ENCODE measurements at places on chromosomes 2 and 18.

GRCh38 chr2:168039881-168040280 is 207.5 kb downstream of the STK39 start:
- no peak for DNase-seq

DNA sequence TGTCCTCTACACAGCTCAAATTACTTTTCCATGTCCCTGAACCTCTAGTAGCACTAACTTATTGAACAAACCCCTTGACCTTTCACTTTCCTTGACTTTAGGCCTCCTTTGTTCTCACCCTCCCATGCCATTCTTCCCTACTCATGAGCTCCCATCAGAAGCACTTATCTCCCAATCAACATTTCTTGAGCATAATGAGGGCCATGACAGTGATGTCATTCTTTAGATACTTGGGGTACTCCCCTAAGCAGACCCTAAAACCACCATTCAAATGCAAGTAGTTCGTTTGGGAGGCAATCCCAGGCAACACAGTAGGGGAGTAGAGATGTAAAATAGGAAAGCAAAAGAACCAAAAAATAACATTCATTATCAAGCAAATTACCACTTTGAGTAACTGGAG is 115.9 kb upstream of the ARHGAP28 start:
- DNase-seq = no peak

DNA sequence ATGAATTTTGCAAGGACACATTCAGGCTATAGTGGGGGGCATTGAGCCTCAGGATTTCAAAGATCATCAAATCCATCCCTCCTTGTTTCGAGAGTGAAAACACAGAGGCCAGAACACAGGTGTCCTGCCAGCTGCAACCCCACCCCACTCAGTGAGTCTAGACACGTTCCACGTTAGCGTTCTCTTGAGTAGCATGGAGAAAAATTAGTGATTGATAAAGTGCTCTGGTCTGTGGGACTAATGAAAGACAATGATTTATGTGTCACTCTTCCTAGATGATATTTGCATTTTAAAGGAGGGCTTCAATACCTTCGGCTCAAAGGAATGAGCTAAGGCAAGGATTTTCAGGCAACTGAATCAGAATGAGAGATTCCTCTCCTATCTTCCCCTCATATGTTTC is 43.8 kb downstream of the SLC4A3 start:
- DNase-seq = no peak

- no peak for DNase-seq
Observed at GRCh38 chr2:74428675-74429074, 7.1 kb downstream of the WDR54 start.

DNA sequence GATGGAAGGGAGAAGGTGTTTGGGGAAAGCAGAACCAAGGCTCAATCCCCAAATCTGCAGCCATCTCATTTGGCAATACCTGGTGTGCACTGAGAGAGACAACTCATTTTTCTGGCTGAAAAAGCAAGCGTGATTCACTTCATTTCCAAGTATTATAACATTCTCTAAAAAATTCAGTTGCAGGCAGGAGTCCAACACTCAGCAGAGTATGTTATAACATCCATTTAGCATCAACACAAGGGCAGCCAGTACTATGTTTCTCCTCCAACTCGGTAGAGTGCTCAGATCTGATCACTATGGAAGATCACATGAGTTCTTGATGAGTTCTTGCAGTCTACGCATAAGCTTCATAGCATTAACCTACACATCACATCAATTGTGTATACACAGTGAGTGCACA is 99.4 kb upstream of the PID1 start:
- no peak for DNase-seq

DNA sequence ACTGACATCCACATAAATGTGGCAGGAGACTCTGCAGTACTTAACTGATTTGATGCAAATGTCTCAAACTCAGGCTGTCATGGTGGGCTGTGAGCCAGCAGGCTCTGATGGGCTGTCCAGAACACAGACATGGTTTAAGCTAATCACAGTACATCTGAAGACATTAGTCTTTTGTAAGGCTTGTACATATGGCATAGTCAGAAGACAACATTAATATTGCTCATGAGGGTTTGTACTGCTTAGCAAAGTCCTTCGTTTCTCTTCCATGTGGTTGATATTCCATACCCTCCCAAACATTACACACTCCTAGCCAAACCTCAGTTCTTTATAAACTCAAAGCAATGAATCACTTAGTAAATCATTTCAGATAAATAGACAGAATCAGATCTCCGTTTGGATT is 330.6 kb downstream of the RND3 start:
- DNase-seq = no peak

DNA sequence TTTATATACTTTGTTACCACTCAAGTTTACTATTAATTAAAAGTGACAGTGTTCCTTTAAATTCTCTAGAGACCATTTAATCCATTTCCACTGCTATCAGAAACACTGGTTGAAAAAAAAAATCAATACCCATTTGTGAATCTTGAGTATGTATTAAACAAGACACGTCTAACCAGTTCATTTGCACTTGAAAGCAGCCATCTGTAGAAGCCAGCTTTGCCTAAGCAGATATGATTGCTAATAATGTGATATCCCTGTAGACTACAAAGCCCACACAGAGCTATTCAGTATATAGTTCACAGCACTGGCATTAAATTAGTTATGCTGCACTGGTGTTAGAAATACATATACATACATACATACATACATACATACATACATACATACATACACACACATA is 111.8 kb upstream of the SP3 start:
- DNase-seq = no peak

DNA sequence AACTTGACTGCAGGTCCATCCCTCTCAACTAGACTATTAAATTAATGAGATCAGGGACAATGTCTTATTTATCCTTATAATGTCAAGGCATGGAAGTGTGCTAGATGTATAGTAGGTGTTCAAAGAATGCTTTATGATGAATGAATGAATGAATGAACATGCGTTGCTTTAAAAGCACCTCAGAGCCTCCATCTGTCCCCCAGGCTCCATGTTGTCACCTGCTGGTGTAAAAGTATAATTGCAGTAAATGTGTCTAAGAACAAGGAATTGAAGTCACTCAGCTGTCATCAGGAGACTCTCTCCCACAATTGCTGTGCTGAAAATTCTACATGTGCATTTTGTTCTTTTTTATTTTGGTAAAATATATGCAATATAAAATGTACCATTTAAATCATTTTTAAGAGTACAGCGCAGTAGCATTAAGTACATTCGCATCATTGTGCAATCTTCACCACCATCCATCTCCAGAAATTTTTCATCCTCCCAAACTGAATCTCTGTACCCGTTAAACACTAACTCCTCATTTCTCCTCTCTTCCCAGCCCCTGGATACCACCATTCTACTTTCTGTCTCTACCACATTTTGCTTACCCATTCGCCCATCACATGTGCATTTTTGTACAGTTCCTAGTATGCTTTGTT is 52.6 kb downstream of the GNAL start:
- no peak for DNase-seq

GRCh38 chr2:117858892-117859531 is 44.5 kb downstream of the DDX18 start:
- DNase-seq = no peak

DNA sequence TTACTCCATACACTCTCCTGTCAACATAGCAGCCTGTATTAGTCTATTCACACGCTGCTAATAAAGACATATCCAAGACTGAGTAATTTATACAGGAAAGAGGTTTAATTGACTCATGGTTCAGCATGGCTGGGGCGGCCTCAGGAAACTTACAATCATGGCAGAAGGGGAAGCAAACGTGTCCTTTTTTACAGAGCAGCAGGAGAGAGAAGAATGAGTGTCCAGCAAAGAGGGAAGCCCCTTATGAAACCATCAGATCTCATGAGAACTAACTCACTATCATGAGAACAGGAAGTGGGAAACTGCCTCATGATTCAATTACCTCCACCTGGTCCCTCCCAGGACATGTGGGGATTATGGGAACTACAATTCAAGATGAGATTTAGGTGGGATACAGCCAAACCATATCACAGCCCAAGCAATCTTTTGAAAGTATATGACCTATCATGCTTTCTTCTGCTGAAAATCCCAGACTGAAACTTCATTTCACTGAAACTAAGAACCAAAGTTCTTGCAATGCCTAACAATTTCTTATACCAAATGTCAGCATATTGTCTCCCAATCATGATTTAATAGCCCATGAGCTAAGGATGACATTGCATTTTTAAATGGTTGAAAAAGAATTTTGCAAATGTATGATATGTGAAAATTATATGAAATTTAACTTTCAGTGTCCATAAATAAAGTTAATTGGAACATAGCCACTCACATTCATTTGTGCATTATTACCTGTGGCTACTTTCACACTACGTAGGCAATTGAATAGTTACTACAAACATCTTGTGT is 686.8 kb upstream of the ZEB2 start:
- no peak for DNase-seq

- DNase-seq = no peak
Observed at GRCh38 chr2:40591774-40592173, 139.9 kb upstream of the SLC8A1 start.

GRCh38 chr2:191618046-191618780 is 59.7 kb upstream of the NABP1 start:
- DNase-seq = no peak

DNA sequence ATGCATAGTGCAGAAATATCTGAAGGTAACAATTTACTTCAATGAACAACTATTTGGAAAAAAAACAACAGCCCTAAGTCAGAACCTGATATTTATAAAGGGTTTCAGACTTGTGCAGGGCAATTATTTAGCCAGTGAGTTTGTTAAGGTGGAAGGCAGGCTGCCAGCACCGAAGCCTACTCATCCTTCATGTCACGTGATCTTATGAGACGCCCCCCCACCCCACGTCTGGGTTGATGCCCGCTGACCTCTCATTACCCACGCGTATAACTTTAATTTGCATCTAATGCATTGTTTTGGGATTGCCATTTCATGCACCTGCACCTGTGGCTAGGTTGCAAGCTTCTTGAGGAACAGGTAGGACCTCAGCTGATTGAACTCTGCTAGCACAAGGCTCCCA is 52.9 kb downstream of the MMADHC start:
- no peak for DNase-seq

DNA sequence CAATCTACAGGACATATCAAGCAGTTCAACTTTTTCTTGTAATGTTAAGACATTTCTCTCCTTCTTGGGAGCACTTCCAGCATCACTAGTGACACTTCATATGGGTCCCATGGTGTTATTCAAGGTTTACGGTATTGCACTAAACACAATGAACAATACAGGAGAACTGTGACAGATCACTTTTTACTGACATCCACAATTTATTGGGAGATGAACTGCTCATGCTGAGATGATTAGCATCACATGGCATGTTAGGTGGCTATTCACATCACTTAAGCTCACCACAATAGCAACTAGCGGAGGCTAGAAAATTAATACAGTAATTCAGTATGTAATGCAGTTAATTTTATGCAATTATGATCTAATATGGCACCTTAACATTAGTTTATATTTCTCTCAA is 264.4 kb downstream of the ERBB4 start:
- no peak for DNase-seq

DNA sequence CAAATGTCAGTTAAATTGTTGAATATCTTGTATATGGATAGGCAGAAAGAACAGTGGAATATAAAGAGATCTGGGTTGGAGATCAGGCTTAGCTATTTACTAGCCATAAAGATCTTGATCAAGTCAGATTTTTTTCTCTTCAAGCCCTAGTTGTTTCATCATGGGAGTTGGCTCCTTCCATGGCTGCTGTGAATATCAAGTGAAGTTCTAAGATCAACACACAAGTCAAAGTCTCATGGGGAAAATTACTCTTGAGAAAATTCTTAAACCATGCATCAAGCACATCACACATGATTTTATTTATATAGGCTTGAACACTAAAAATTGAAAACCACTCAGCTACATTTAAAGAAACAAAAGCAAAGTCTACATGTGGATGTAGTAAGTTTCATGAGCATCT is 79.8 kb downstream of the C1D start:
- no peak for DNase-seq

DNA sequence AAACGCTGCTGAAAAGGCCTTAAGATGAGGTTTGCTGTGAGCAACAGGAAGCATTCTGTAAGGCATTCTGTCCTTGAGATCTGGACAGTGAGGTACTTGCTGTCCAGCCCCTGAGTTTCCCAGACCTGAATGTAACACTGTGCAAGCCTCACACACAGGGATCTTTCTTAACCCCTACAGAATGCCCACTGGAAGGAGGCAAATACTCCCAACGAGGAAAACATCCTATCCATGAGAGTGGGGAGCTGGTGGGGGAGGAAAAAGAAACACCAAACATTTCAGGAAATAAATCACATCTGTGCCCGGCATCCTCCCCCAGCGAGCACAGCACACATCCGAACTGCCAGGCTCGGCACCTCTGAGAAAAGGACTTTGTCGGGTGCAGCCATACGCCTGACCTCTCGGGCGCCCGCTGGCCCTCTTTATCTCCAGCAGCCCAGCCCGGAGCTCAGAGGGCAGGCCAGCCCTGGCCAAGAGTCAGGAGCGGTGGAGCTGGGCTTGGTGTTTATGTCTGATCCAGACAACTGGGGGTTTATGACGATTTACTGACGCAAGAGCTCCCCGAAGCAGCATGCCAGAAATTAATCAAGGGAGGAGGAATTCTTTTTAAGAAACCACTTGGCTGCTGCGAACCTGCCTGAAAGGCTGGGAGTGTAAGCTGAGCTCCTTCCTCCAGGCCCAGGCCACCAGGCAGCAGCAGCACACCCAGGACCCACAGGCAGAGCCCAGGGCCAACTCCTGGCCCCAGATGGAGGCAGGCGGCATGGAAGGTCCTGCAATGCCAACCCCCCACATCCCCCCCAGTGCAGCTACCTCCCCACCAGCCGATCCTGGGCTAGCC is 72.2 kb downstream of the HDAC4 start:
- no peak for DNase-seq

DNA sequence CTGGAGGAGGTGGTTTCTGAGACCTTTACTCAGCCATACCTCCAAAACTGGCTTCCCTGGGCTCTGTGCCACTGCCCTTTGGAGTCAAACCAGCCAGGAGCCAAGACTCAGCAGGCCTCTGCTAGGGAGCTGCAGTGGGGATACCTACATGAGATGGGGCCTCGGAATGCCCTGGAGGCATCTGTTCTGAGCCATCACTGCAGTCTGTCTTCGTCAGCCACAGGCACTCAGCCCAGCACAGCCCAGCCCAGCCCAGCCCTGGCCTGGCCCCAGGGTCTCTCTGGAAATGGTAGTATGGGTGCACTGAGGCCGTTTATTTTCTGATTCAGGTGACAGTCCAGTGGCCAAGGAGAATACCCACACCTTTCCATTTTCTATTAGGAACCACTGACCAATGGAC is 209.8 kb downstream of the CELF4 start:
- no peak for DNase-seq

- no peak for DNase-seq
Observed at GRCh38 chr2:88114889-88115288, 13.0 kb downstream of the FABP1 start.

GRCh38 chr18:28905509-28905908 is 728.6 kb upstream of the CDH2 start:
- DNase-seq = no peak

DNA sequence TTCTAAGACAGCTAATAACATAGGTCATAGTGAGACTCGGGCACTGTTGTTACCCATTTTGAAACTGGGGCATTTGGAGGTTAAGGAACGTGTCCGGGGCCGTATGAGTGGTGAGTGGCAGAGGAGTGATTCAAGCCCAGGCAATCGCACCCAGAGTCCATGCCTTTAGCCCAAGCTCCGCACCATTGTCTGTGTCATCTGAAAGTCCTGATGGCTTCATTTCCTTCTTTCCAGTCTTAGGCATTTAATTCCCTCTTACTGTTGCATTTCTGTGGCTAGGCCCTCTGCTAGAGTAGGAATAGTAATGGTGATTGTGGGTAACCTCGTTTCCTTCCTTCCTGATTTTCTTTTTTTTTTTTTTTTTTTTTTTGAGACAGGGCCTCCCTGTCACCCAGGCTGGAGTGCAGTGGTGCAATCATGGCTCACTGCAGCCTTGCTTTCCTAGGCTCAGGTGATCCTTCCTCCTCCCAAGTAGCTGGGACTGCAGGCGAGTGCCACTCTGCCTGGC is 49.8 kb upstream of the ASB1 start:
- DNase-seq = no peak

All from activated CD4-positive, alpha-beta T cell treated with anti-CD3 and anti-CD28 coated beads, Interleukin-2, amount 50 U/mL, for 4 hours (primary cell).